MV-4-11 (cell line): ENCODE measurements at places on chromosomes 2 and 18.
A peak's percentile ranks its signal among the peaks of the same experiment; 100 is the strongest.

GRCh38 chr2:81445176-81445575, 1140.6 kb upstream of the LRRTM1 start:
- DNase-seq = no peak

- DNase-seq = no peak
These were observed 1.1 kb downstream of the GREB1 start for GRCh38 chr2:11534746-11535484.

GRCh38 chr2:950080-950966, at the start of gene SNTG2:
SNTG2 (plus strand) TSS chr2:950849; CDS start chr2:950997, 148 bp downstream.
- DNase-seq = no peak

- DNase-seq = peak; percentile 76
These were observed 7.6 kb downstream of the ZFP36L2 start for GRCh38 chr2:43218702-43219382.

- no peak for DNase-seq
These were observed 404.8 kb downstream of the TXNL1 start for GRCh38 chr18:56233595-56233994.

GRCh38 chr2:185373229-185373628, 365.4 kb upstream of the FSIP2 start:
- DNase-seq = no peak

- DNase-seq = no peak
These were observed 95.2 kb downstream of the ZCCHC2 start for GRCh38 chr18:62617793-62618591.

DNA sequence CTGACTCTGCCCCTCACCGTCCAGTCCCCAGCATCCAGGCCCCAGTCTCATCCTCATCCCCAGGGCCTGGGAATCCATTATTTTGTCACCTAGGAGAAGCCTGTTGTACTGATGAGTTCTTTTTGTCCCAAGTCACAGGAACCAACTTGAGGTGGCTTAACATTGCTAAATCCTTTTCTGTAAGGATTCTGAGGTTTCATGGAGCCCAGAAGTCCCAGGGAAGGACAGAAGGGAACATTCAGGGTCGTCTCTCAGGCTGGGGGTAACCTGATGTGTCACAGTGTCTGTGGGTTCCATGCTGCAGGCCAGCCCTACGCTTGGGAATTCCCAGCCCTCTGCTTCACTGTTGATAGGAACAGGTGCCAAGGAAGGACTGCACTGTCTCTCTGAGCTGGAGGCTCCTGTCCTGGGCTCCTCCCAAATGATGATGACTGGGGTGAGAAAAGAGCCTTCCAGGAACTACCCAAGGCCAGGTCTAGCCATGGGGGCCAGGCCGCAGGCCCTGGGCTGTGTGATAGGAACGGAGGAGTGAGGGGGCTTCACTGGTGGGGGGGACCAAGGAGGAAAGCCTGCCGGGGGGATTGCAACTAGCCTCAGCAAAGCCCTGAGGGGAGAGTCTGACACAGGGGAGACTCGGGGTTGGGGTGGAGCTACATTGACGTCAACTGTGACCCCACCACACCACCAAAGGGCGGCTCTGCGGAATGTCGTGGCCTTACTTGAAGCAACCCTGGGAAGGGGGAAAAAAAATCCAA, 145.7 kb downstream of the SMAD7 start:
- DNase-seq = no peak

DNA sequence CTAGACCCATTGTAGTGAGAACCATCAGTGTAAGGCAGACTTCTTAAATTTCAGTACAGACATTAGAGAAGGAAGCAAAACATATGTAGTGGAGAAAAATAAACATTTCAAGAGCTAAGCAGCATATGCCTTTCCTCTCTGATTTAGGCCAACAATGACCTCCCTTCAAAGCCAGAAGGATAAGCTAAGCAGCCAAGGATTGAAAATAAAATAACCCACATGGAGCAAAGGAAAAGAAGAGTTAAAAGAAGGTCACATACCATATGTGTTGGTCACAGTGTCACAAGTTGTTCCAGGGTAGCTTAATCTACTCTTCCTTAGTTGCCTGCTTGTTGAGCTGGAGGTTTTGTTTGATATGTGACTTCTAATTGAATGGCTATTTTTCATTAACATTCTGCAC, 15.6 kb upstream of the LAMA1 start:
- no peak for DNase-seq

GRCh38 chr18:55346961-55347740, 240.8 kb downstream of the TCF4 start:
- no peak for DNase-seq
